ENCODE measurements at places on chromosomes 16 and 17.

- H3K27me3 ChIP-seq: no peaks in the 10 kb centered on the region
- no peak overlapping the region for H3K4me3 ChIP-seq
- H3K27ac ChIP-seq: no peak overlapping the region
- no peaks in the 10 kb centered on the region for H3K4me1 ChIP-seq
- no peaks in the 10 kb centered on the region for H3K36me3 ChIP-seq
These were observed 7.4 kb upstream of the PMFBP1 start for GRCh38 chr16:72179204-72179970.

- H3K27me3 ChIP-seq: no peaks in the 10 kb centered on the region
- H3K4me1 ChIP-seq: no peaks in the 10 kb centered on the region
- DNase-seq: no peak
- H3K4me3 ChIP-seq: no peak overlapping the region
These were observed 241.0 kb downstream of the GSG1L start for GRCh38 chr16:27822529-27822928.

DNA sequence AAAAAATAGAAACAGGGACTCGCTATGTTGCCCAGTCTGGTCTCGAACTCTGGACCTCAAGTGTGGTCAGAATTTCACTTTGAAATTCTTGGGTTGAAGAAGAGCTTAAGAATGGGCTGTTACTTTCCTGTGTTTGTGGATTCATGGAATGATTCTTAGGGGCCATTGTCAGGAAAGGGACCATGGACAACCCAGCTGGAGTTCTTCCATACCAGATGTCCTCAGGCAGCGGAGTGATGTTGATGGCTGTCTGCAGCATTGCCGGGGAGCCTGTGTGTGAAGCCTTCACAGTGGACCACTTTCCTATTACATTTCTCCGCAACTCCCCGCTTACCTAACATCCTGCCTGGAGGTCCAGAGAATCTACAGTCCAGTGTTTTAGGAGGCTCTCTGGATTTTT is 145.9 kb downstream of the CLEC16A start:
- no peaks in the 10 kb centered on the region for H3K27me3 ChIP-seq
- H3K4me3 ChIP-seq: no peak overlapping the region
- DNase-seq: no peak
- no peaks in the 10 kb centered on the region for H3K36me3 ChIP-seq
- H3K4me1 ChIP-seq: no peaks in the 10 kb centered on the region

DNA sequence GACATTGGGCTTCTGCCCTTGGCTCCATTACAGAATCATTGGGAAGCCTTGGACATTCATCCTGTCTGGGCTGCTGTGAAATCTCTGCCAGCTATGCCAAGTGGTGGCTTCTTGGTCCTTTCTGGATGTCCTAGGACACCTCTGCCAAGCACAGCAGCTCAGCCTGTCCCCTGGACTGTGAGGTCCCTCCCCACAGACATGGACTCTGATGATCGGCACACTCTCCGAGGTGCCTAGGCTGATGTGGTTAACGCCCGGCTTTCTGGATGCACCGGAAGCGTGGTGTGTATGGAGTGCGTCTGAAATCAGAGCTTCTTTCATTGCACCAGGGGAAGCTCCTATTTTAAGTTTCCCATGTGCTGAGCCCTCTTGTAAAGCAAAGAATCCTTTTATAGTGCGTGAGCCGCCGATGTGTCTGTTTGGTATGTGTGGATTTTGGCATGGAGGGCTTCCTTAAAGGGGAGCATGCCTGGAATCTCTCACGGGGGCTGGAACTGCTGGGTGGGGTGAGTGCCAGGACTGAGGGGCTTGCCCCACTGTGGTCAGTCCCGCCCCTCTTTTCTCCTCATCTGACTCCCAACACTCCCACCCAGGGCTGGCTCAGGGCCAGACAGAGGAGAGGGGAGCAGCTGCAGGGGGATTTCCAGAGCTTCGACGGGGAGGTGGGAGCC is 7.0 kb upstream of the ARHGAP23 start:
- peaks cover 23% of the 10 kb centered on the region for H3K4me1 ChIP-seq
- H3K27me3 ChIP-seq: peaks cover 3% of the 10 kb centered on the region
- H3K27ac ChIP-seq: no peak overlapping the region

DNA sequence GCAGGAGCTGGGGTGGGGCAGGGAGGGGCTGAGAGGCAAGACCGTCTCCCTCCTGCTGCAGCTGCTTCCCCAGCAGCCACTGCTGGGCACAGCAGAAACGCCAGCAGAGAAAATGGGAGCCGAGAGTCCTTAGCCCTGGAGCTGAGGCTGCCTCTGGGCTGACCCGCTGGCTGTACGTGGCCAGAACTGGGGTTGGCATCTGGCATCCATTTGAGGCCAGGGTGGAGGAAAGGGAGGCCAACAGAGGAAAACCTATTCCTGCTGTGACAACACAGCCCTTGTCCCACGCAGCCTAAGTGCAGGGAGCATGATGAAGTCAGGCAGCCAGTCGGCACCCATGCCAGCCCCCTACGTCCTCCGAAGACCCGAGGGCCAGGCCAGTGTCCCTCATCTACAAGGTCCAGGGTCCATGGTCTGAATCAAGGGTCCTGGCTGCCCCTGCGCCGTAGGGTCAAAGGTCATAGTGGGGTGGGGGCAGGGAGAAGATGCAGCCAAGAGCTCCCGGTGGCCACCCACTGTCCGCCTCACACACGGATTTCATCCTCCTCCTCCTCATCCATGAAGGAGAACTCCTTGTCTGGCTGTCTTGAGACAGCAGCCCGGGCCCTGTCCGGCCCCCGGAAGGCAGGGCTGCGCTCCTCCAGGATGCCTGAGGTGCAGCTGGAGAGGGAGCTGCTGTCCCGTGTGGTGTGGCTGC is 23.4 kb upstream of the CPSF4L start:
- no peak overlapping the region for H3K4me3 ChIP-seq
- H3K36me3 ChIP-seq: peaks cover 7% of the 10 kb centered on the region
- no peaks in the 10 kb centered on the region for H3K27me3 ChIP-seq

GRCh38 chr17:18025241-18025944 is 13.6 kb downstream of the ATPAF2 start:
- H3K27ac ChIP-seq: no peak overlapping the region
- DNase-seq: no peak
- no peak overlapping the region for H3K4me3 ChIP-seq
- H3K27me3 ChIP-seq: no peaks in the 10 kb centered on the region
- H3K36me3 ChIP-seq: peaks cover 8% of the 10 kb centered on the region
- H3K4me1 ChIP-seq: no peaks in the 10 kb centered on the region

DNA sequence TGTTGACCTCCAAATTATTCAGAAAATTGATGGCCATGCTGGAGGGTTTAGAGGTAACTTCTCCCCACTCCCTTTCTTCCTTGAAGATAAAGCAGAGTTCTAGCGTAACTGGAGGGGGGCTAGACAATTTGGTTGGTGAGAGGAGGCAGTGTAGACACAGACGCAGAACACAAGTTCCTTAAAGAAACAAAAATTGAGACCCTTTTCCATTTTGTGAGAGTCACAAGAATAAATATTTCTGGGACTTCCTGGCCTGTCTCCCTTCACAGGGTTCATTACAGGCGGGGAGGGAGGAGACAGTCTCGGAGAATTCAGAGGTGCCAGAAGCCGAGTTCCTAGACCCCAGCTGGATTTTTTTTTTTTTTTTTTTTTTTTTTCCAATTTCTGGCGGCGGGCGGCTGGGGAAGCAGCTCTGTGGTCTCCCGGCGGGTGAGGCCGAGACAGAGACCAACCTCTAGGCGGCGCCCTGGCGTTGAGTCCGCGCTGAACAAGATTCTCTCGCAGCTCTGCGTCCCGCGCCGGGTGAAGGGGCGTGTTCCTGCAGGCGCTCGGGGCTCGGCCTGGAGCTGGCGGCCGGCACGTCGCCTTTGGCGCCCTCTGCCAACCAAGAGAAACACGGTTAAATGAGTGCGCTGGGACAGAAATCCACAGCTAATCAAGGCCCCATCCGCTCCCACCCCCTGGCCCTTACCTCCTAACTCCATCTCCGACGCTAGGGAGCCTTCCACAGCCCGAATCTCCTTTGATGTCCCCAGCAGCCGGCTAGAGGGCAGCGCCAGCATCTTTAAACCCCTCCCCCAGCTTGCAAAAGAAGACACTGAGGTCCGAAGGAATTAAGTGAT is 10.2 kb upstream of the HOXB9 start:
- no peak overlapping the region for H3K27ac ChIP-seq
- DNase-seq: peak; percentile 99
- no peaks in the 10 kb centered on the region for H3K4me1 ChIP-seq
- H3K27me3 ChIP-seq: peaks cover 97% of the 10 kb centered on the region
- H3K36me3 ChIP-seq: peaks cover 1% of the 10 kb centered on the region

DNA sequence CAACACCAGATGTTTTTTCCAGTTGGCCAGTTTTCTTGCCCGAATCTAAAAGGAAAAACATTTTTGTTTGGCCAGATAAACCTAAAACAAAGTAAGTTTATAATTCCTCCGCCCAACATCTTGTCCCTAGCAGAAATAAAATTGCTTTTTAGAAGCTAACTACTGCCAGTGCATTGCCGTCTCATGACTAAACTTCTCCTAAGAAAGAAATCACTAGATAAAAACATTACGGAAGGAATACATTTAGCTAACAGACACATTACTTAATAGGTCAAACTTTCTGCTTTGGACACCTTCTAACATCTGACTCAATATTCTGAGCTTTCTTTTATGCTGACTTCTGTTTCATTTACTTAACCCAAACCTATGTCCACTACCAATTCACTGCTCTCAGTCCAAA is 36.2 kb downstream of the FBXL20 start:
- no peak overlapping the region for H3K27ac ChIP-seq
- no peak for DNase-seq
- H3K27me3 ChIP-seq: no peaks in the 10 kb centered on the region

DNA sequence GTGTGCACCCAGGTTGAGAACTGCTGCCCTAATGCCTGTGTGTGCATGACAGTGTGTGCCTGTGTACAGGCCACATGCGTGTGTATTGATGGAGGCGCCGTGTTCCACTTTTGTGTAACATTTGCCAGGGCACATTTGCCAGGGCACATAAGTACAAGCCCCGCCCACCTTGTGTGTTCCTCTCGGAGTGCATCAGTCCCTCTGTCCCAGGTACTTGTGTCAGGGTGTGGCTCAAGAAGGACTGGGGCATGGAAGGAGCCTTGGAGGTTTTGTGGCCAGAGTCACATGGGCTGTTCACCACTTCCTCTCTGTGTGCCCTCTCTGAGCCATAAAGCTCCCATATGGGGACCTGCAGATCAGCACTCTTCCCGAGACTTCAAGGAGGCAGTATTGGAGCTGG is 73.9 kb downstream of the MRM1 start:
- no peaks in the 10 kb centered on the region for H3K36me3 ChIP-seq
- H3K4me1 ChIP-seq: no peaks in the 10 kb centered on the region
- no peak overlapping the region for H3K27ac ChIP-seq
- DNase-seq: no peak
- H3K4me3 ChIP-seq: no peak overlapping the region

DNA sequence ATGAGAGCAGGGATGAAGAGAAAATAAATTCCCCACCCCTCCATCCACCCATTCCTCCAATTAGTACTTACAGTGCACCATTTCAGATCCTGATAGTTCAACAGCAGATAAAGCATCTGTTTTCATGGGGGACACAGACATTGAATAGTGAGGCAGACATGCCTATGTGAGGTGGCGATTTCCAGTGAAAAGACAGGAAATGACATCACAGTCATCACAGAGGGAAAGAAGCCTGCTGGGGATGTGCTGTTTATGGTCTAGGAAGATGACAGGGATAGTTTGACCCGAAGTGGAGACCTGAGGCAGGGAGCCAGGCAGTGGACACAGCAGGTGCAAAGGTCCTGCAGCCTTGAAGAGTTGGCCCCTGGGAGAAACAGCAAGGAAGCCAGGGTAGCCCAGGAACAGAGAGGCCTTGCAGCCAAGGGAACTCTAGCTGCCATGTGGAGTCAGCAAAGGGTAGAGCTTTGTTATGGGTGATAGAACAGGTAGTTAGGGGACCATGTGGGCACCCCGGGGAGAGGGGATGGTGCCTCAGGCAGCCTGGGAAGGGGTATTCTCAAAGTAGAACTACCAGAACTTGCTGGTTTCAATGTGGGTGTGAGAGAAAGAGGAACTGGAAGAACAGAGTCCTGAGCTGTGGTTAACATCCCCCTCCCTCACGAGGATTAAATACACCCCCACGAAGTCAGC is 256.6 kb downstream of the CPPED1 start:
- H3K4me1 ChIP-seq: no peaks in the 10 kb centered on the region
- no peak overlapping the region for H3K4me3 ChIP-seq
- no peaks in the 10 kb centered on the region for H3K36me3 ChIP-seq

- H3K4me1 ChIP-seq: no peaks in the 10 kb centered on the region
- peaks cover 43% of the 10 kb centered on the region for H3K36me3 ChIP-seq
- no peak overlapping the region for H3K4me3 ChIP-seq
- no peak for DNase-seq
These were observed 5.5 kb downstream of the CBFB start for GRCh38 chr16:67034487-67034886.

DNA sequence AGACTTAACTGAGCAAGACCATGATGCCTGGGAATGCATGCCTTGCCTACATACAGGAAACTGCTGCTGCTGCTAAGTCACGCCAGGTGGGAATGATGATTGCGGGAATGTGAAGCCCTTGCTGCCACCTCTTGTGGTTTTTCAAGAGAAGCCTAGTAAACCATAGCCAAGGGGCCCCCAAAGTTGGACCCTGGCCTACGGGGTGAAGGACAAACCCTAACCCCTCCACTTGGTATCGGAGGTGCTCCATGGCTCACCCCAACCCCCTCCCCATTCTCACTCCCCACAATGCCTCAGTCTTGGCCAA is 233.9 kb downstream of the ZNF423 start:
- H3K36me3 ChIP-seq: peaks cover 2% of the 10 kb centered on the region
- H3K4me3 ChIP-seq: no peak overlapping the region
- no peak overlapping the region for H3K27ac ChIP-seq
- H3K4me1 ChIP-seq: no peaks in the 10 kb centered on the region
- no peak for DNase-seq

GRCh38 chr16:69859105-69859989 is 91.8 kb upstream of the CLEC18A start:
- no peaks in the 10 kb centered on the region for H3K27me3 ChIP-seq
- no peak overlapping the region for H3K4me3 ChIP-seq
- no peaks in the 10 kb centered on the region for H3K36me3 ChIP-seq
- H3K27ac ChIP-seq: no peak overlapping the region
- H3K4me1 ChIP-seq: no peaks in the 10 kb centered on the region

- H3K4me1 ChIP-seq: peaks cover 4% of the 10 kb centered on the region
- no peaks in the 10 kb centered on the region for H3K27me3 ChIP-seq
- DNase-seq: no peak
These were observed 384.7 kb downstream of the UTP18 start for GRCh38 chr17:51645056-51645455.

GRCh38 chr17:56395787-56396186 is 197.7 kb upstream of the NOG start:
- no peaks in the 10 kb centered on the region for H3K36me3 ChIP-seq
- no peaks in the 10 kb centered on the region for H3K4me1 ChIP-seq
- no peak overlapping the region for H3K27ac ChIP-seq
- no peak overlapping the region for H3K4me3 ChIP-seq

- no peaks in the 10 kb centered on the region for H3K27me3 ChIP-seq
- DNase-seq: no peak
- H3K4me3 ChIP-seq: no peak overlapping the region
- no peaks in the 10 kb centered on the region for H3K4me1 ChIP-seq
These were observed 9.1 kb downstream of the ASIC2 start for GRCh38 chr17:33284022-33284421.

- no peak overlapping the region for H3K4me3 ChIP-seq
- peaks cover 28% of the 10 kb centered on the region for H3K36me3 ChIP-seq
- H3K4me1 ChIP-seq: no peaks in the 10 kb centered on the region
These were observed 18.5 kb upstream of the C17orf107 start for GRCh38 chr17:4880857-4881256.

Data from H9 (cell line).